ENCODE measurements at places on chromosomes 7 and 10. TPM values are rescaled to one million over a fixed set of nuclear protein-coding genes. Genes with fewer than 3 reads are reported as not detected.

TAS2R5 gene
- 1.2 TPM for total RNA-seq

SPOCK2 gene
- total RNA-seq = 11.7 TPM

DNA sequence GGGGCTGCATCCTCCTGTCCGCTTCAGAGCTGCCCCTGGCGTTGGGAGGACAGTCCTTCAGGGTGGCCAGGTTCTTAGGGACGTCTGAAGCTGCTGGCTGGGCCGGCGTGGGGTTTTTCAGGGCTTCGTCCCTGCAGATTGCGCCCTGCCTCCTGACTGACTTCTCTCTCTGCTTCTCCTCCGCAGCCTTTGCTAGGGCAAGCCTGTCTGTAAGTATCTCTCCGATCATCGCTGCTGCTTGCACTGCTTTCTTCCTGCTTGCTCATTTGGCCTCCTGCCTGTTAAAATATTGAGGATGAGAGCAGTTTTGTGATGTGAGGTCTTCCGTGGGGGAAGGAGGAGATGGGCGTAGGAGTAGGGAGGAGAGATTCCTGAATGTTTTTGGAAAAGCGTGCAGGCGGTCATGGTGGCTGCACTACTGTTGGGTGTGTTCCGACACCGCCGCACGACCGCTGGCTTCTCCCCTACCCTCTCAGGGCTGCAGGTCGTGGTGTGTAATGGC, 25.3 kb downstream of the PFKFB3 start:
- no peak overlapping the region for H3K4me3 ChIP-seq
- H3K4me1 ChIP-seq = no peaks in the 10 kb centered on the region
- no peak for DNase-seq
- no peaks in the 10 kb centered on the region for H3K36me3 ChIP-seq
- no peaks in the 10 kb centered on the region for H3K27me3 ChIP-seq

IGFBP1 gene
- total RNA-seq = not detected

DNA sequence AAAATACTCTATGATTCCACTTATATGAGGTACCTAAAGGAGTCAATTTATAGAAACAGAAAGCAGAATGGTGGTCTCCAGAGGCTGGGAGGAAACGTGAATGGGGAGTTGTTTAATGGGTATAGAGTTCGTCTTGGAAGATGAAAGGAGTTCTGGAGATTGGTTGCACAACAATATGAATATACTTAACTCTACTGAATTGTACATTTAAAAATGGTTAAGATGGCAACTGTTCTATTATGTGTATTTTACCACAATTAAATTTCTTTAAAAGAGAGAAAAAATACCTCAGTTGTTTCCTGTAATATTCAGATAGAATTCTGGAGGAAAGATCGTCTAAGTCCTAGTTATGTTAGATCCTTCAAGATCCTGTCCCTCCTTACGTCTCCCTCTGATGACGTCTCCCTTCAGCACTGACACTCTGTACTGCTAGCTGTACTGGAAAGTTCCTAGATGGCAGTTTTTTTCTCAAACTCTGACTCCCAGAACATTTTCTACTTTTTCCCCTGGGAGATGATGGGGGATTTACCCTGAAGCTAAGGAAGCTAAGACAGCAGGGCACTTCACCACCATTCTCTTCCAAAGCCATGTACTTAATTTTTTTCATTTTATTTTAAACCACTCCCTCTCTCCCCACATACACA, 53.2 kb upstream of the CAV2 start:
- H3K4me3 ChIP-seq = no peak overlapping the region
- H3K27ac ChIP-seq = no peak overlapping the region
- H3K4me1 ChIP-seq = peaks cover 3% of the 10 kb centered on the region
- H3K36me3 ChIP-seq = no peaks in the 10 kb centered on the region
- no peak for DNase-seq
- H3K27me3 ChIP-seq = no peaks in the 10 kb centered on the region

- no peaks in the 10 kb centered on the region for H3K27me3 ChIP-seq
- DNase-seq = no peak
- H3K36me3 ChIP-seq = no peaks in the 10 kb centered on the region
- peaks cover 51% of the 10 kb centered on the region for H3K4me1 ChIP-seq
- no peak overlapping the region for H3K4me3 ChIP-seq
Measured at GRCh38 chr7:100155553-100156317, 2.8 kb downstream of the TRAPPC14 start.

ADCY1 gene
- 0.41 TPM for total RNA-seq

DNA sequence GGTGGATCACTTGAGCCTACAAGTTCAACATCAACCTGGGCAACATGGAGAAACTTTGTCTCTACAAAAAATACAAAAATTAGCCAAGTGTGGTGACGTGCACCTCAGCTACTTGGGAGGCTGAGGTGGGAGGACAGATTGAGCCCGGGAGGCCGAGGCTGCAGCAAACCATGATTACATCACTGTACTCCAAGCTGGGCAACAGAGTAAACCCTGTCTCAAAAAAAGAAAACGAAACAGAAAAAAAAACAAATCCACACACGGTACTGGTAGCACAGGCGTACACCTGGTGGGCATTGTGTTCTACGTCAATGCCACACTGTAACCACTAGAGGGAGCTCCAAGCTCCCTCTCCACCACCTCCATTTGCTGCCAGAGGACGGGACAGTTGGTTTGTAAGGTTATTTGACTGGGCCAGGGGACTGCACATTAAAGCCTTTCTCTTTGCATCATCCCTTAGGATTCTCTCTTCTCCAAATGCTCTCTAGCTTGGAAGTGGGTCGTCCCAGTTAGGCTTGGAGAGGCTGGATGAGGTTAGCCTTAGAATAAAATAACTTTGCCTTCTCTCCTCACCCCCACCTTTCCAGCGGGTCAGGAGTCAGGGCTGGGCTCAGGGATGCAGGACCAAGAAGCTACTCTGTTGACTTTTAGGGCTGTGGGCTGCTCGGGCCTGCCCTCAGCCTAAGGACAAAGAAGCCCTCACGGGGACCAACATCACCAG, 130.8 kb downstream of the SORBS1 start:
- no peak overlapping the region for H3K4me3 ChIP-seq
- no peaks in the 10 kb centered on the region for H3K27me3 ChIP-seq
- peak overlapping the region; percentile 89 for H3K27ac ChIP-seq
- DNase-seq = peak; percentile 51
- peaks cover 41% of the 10 kb centered on the region for H3K4me1 ChIP-seq

UPK3B gene
- total RNA-seq = 4.9 TPM

DNA sequence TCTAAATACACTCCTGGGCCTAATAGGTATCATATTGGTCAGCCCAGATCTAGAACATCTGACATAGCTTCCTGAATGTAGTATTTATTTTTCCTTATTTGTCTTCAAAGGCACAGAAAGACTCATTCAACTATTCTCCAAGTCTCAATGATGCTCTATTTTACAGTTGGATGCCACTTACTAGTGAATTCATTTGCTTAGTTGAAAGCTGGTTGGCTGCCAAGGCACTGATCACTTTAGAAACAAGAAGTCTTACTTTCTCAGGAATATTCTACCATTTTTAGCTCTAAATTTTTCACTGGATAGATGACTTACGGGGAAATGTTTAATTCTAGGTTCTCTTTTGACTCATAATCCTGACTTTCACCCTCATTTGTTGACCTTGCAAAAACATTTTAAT, 863.4 kb downstream of the SORCS1 start:
- no peaks in the 10 kb centered on the region for H3K27me3 ChIP-seq
- no peaks in the 10 kb centered on the region for H3K36me3 ChIP-seq
- no peaks in the 10 kb centered on the region for H3K4me1 ChIP-seq
- no peak overlapping the region for H3K4me3 ChIP-seq
- no peak for DNase-seq

DNA sequence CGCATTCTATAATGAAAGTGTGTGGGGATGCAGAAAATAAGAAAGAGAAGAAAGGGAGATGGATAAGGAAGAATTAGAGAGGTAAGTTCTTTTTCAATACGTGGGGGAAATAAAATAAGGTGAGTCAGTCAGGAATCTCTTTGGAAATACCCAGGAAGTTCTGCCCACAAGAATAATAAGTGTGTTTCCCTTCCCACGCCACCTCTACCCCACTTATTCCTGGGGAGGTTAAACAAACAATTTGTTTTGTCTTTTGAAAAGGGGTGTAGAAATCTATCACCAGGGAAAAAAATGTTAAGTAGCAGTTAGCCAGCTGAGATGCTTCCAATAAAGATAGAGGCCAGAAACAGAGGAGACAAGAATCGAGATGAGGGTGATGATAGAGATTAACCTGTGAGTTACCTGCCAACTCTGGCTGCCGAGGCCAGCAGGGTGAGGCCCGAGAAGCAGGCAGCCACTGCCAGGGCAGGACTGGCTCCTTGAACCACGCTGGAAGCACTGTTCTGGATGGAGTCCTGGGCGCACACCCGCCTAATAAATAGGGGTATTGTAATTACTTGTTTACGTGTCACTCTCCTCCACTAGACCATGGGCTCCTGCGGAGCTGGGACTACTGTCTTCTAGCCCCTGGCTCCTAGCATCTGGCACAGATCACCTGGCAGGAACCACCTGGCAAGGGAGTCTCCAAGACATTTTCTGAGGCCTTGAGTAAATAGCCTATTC, 191.3 kb downstream of the FGFR2 start:
- H3K36me3 ChIP-seq = no peaks in the 10 kb centered on the region
- H3K27me3 ChIP-seq = no peaks in the 10 kb centered on the region
- no peak overlapping the region for H3K27ac ChIP-seq
- no peaks in the 10 kb centered on the region for H3K4me1 ChIP-seq
- H3K4me3 ChIP-seq = no peak overlapping the region
- no peak for DNase-seq

LRRC4 gene
- total RNA-seq = 1.1 TPM

- H3K27me3 ChIP-seq = no peaks in the 10 kb centered on the region
- no peak overlapping the region for H3K4me3 ChIP-seq
- peak overlapping the region; percentile 9 for H3K27ac ChIP-seq
- H3K4me1 ChIP-seq = peaks cover 8% of the 10 kb centered on the region
- no peak for DNase-seq
- no peaks in the 10 kb centered on the region for H3K36me3 ChIP-seq
Measured at GRCh38 chr7:80145780-80146422, 11.3 kb downstream of the GNAI1 start.

GRCh38 chr7:20198260-20198659, 18.9 kb downstream of the MACC1 start:
- H3K4me3 ChIP-seq = no peak overlapping the region
- no peaks in the 10 kb centered on the region for H3K27me3 ChIP-seq
- no peak overlapping the region for H3K27ac ChIP-seq
- DNase-seq = no peak
- H3K36me3 ChIP-seq = no peaks in the 10 kb centered on the region

- DNase-seq = no peak
- no peak overlapping the region for H3K27ac ChIP-seq
- H3K36me3 ChIP-seq = no peaks in the 10 kb centered on the region
- no peaks in the 10 kb centered on the region for H3K27me3 ChIP-seq
Measured at GRCh38 chr7:129024125-129024524, 30.8 kb downstream of the TNPO3 start.

DNA sequence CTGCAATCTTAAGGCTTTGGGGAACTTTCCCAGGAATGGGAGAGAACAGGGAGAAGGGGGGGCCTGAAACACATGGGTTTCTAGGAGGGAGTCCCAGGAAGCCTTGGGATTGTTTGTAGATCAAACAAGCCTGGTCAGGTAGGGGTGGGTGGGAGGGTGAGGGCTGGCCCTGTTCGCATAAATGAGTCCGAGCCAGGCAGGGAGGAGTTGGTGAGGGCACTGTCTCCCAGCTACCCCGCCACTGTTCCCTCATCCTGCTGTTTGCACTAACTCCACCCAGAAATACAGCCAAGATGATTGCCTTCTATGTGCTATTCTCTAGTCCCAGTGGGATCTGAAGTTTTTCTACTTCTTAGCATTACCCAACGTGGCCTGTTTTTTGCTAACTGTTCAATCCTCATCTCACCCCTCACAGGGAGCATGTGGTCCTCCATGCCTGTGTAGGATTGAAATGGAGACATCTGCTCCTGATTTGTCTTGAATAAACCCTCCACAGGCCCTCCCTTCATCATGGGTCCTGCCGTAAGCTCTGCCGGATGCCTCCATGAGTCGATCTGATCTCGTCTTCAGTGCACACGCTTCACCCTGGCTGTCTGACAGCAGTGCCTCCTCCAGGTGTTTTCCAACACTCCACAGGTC, 257.0 kb downstream of the COBL start:
- no peak overlapping the region for H3K27ac ChIP-seq
- no peaks in the 10 kb centered on the region for H3K36me3 ChIP-seq
- no peaks in the 10 kb centered on the region for H3K27me3 ChIP-seq

DNA sequence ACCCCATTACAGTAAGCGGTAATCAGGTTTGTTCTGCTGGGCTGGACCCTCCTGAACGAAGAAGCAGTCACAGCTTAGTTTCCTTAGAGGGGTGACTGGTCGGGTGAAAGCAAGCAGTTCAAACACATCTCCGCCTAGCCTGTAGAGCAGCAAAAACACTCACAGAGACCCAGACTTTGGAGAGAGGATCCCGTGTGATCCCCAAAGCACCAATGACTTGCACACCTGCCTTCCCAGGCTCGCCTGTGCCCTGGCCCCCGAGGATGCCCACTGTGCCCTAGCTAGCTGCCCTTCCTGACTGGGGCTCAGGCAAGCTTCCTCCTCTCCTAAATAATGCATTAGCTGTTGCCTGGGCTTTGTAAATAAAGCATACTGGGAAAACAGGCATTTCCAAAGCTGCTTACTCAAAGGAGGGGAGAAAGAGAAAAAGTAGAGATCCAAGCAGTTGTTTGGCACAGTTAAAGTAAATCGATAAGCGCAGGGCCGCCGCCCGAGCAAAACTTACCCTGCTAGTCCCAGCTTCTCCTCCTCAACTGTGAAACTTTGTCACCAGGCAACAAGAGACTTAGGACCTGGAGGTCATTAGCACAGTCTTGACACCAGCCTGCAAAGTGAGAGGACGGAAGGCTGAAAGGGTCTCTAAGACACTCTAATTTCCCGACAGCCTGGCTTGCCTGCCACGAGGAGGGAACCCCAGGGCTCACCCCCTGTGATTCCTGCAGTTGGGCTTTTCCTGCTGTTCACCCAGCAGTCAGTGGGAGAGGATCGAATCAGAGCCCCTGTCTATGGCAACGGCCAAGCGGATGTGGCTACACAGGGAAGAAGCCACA, 4.8 kb downstream of the LRRC18 start:
- no peaks in the 10 kb centered on the region for H3K4me1 ChIP-seq
- no peak for DNase-seq
- H3K27ac ChIP-seq = no peak overlapping the region
- no peaks in the 10 kb centered on the region for H3K27me3 ChIP-seq

DNA sequence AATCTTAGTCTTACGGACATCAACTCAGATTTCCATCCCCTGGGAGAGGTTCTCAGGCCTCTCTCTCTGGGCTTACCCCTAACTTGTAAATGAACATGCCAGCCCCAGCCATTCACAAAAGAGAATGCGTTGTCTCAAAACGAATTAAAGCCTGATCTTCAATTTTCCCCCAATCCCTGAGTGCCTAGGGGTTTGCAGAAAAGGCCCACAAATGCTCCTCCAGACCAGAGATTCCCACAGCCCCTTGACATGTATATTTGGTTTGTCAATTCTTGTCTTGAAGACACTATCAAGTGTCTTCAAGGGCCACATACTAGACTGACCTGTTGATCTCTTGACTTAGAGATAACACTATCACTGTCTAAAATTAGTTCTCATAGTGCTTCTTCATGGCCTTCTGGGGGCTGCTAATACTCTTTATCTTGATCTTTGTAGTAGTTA, 11.9 kb upstream of the HOXA13 start:
- H3K36me3 ChIP-seq = no peaks in the 10 kb centered on the region
- no peak overlapping the region for H3K27ac ChIP-seq
- peaks cover 82% of the 10 kb centered on the region for H3K27me3 ChIP-seq
- H3K4me3 ChIP-seq = no peak overlapping the region
- DNase-seq = no peak

PRSS58 gene
- total RNA-seq = not detected

COL1A2 gene
- total RNA-seq = 105 TPM

- H3K27ac ChIP-seq = no peak overlapping the region
- DNase-seq = no peak
- H3K4me3 ChIP-seq = no peak overlapping the region
- H3K4me1 ChIP-seq = no peaks in the 10 kb centered on the region
Measured at GRCh38 chr7:143987513-143987912, 12.6 kb upstream of the OR6B1 start.
